Activated CD4-positive, alpha-beta T cell treated with anti-CD3 and anti-CD28 coated beads, Interleukin-10, Interleukin-2, amounts not matched to agents 100 ng/mL and 50 ng/mL, durations not matched to agents 16 hours and 8 hours (primary cell): ENCODE measurements at places on chromosomes 4 and X.

GRCh38 chr4:1373892-1374705, 27.1 kb downstream of the UVSSA start:
- no peak for DNase-seq

DNA sequence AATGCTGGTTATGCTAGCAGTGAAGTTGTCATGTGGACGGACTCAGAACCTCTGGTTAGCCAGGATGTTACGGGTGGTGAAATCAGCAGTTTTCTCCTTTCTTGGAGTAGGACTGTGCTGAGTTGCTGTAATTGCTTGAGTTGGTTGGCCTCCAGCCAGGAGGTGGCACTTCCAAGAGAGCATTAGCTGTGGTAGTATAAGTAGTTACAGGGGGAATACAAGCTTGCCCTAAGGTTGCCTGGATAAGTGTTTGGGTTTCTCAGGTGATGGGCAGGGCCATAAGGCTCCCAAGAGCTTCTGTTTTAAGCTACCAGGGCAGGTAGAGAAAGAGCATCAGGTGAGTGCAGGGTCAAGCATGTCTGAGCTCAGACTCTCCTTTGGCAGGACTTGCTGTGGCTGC, 103.0 kb downstream of the ZNF518B start:
- DNase-seq, result no peak

DNA sequence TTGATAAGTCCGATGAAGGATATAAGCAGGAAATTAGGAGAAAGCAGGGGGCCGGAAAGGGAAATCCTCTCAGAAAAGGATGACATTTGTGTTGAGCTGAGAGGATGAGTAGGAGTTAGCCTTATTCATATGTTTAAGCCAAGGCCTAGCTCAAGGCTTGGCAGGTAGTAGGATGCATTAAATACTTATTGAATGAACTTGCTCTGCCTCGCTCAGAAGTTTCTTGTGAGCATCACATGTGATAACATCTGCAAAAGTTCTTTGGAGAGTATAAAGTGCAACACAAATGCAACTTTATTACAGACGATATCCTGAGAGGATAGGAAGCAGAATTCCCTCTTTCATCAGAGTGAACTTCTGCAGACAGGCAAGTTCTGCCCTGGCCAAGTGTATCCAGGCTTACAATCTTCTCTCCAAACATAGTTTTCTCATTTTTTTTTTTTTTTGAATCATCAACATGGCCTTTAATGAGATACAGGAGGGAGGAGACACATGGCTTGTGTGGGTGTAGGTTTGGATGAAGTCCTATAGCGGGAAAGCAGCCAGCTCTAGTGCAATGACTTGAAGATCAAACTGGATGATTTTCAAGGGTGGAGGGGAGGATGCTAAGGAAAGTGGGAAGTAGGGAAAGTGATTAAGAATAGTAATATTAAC, 48.1 kb downstream of the LUZP4 start:
- DNase-seq, result no peak

DNA sequence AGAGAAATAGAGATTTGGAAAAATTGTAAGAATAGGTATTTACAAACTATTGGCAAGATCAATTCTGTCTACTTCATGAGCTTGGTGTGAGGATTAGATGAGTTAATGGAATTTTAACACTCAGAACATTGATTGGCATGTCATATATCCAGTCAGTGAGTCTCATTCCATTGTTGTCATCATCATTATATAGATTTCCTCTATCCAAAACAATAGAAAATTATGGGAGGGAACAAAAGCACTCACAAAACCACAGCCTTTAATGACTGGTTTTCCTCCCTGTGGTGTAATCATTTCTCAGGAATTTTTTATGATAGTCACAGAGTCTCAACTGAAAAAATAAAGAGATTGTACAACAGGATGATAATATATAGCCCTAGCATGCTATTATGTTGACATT, 21.1 kb downstream of the KLHL5 start:
- no peak for DNase-seq

- no peak for DNase-seq
Measured at GRCh38 chr4:74095482-74095881, 3.5 kb downstream of the CXCL2 start.

- no peak for DNase-seq
Measured at GRCh38 chr4:5003918-5004317, 15.3 kb downstream of the CYTL1 start.

- peak; percentile 10 for DNase-seq
Measured at GRCh38 chrX:27619975-27620374, 29.8 kb downstream of the DCAF8L2 start.

GRCh38 chr4:36004204-36004851, 240.0 kb downstream of the ARAP2 start:
- no peak for DNase-seq

DNA sequence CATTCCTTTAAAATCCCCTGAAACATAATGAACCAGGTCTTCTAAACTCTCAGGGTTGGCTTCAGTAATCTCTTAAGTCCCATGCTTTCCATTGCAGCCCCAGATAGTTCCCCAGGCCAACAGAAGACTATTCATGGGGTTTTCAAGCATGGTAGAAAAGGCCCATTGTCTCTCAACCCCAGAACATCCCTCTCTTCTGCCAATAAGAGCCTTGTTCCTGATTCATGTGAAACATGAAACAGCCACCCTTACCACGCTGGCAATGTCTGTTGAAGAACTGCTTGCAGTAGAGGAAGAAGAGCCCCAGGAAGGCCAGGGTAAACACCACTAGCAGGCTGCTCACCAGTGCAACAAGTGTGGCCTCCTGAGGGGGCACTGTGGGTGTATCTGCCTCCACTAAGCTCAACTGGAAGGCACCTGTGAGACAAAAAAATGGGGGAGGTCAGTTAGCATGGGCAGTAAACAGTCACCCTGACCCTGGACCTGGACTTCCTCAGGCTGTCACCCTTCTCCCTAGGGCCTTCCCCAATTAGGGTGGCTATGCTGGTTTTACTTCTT, 36.4 kb downstream of the EDA2R start:
- no peak for DNase-seq
